ENCODE measurements at places on chromosomes 6 and 20.

- no peak for DNase-seq
Observed at GRCh38 chr6:117600008-117600743, 2.1 kb downstream of the GOPC start.

DNA sequence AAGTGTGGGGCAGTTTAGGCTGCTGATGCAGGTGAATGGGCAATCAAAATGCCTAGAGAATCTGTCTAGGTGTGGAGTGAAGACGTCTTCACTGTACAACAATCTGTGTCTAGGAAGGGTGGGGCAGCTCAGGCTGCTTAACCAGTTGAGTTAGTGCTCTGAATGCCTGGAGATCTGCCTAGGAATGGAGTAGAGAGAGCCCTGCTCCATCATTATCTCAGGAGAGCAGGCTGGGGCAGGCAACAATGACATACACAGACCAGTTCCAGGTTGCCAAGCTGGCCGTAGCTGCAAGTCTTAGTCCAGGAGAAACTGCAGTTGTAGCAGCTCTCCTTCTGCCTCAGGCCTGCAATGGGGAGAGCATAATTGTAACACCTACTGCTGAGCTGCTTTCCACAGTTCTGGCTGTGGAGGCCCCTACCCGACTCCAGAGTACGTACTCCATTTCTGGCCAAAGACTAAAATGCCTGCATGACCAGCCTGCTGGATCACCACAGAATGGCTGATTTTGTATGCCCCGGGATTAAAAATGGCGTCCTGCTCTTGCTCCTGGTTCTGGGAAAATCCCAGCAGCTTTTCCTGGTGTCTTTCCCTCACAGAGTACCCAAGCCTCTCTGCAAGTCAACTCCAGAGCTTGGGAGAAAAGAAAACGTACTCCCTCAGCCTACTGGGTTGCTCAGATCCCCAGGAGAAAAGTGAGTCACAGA lies 545.4 kb downstream of the ADGRB3 start:
- DNase-seq = no peak

DNA sequence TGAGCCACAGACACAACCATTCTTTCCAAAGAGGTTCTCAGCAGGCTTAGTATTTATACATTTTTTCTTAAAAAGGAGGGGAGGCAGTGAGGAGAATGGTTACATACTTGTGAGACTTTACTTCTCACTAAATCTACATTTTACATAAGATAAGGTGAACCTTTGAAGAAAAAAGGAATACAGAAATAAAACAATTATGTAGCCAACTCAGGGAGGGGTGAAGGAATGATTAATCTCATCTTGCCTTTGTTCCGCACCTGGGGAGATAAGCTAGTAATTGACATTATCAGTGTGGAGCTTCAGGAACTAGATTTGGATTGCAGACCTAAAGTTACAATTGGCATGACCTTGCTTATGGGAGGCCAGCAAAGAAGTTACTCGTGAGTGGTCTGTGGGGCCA lies 221.8 kb upstream of the GGTLC1 start:
- DNase-seq = no peak

- DNase-seq = no peak
Observed at GRCh38 chr20:13142143-13142542, 78.9 kb upstream of the ISM1 start.

- no peak for DNase-seq
Observed at GRCh38 chr20:36800410-36800809, 26.8 kb upstream of the DSN1 start.
